ENCODE measurements at places on chromosomes 6 and 20. TPM values are rescaled to one million over a fixed set of nuclear protein-coding genes. Genes with fewer than 3 reads are reported as not detected.
A peak's percentile ranks its signal among the peaks of the same experiment; 100 is the strongest.

Gene MYH7B
- 4.2 TPM for total RNA-seq

Gene MAFB
- 17.5 TPM for total RNA-seq

Gene TGM3
- not detected for total RNA-seq

Gene ID4
- total RNA-seq, result 0.36 TPM

Gene HDAC2
- total RNA-seq, result 33.7 TPM

Gene NKAIN2
- total RNA-seq, result not detected

Gene HAO1
- 0.40 TPM for total RNA-seq

Gene CST4
- not detected for total RNA-seq

Gene PCSK2
- not detected for total RNA-seq

Gene SRMS
- not detected for total RNA-seq

Gene TRERF1
- 0.51 TPM for total RNA-seq

Gene CD93
- total RNA-seq, result 21.4 TPM

Gene RIPPLY2
- total RNA-seq, result not detected

Gene SLC22A2
- total RNA-seq, result not detected

Gene PBOV1
- not detected for total RNA-seq

Gene FAM110A
- 2.3 TPM for total RNA-seq

- no peak for DNase-seq
Observed at GRCh38 chr20:24664266-24664986, 195.0 kb downstream of the SYNDIG1 start.

GRCh38 chr6:106138151-106138550 lies 52.0 kb downstream of the PRDM1 start:
- no peak for DNase-seq

- DNase-seq, result no peak
Observed at GRCh38 chr6:74597266-74597665, 608.6 kb downstream of the COL12A1 start.

DNA sequence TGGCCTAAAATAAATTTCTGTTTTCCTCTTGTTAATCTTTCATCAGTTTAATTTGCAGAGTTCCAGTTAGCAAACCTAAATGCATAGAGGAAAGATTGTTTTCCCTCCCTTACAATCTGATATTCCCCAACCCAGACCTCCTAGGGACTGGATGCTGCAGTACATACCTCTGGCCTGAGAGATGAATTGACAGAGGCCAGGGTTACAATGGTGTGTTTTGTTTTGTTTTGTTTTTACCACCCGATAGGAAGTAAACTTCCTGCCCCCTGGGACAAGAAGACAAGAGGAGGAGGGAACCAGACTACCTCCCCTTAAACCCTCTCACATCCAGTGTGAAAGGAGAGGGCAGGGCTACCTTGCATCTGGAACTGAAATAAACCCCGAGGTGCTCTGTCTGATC lies 319.0 kb downstream of the LRFN2 start:
- DNase-seq, result no peak

DNA sequence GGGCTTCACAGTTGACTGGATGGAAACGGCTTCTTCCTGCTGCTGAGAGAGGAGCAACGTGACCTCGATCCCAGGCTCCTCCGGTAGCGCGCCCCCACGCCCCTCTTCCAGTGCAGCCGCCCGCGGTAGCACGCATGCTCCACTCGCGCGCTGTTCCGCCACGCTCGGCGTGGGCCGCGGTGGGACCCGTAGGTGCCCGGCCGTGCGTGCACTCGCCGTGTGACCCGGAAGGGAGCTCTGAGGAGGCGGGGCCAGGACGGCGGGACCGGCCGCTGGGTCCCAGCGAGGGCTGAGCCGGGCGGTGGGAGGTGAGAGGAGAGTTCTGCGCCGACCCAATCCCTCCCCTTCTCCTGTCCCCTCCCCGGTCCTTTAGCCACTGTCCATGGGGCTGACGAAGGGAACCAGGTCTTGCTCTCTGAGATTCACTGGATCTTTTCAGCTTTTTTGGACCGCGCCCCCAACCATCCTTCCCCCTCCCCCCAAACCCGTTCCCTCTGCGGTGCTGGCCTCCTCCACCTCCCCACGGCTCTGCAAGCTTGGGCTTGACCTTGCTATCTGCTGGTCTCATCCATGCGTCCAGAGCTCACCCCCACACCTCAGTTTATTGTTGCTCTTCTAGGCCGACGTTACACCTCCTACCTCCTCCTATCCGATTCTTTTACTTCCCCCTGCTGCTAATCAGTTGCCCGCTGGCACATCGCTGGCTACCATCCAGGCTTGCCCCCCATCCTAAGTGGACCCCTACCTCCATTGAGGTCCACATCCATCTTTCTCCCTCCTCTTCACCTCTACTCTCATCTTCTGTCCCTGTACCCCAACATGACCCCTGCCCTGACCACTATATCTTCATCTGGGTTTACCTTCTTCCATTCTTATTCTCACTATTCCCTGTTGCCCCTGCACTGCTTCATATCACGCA lies at the start of gene CUL9:
CUL9 (plus strand) TSS at position 255 of the 919 bp plus-strand sequence. CDS start 2,115 bp downstream, outside the sequence.
- DNase-seq, result peak; percentile 83

DNA sequence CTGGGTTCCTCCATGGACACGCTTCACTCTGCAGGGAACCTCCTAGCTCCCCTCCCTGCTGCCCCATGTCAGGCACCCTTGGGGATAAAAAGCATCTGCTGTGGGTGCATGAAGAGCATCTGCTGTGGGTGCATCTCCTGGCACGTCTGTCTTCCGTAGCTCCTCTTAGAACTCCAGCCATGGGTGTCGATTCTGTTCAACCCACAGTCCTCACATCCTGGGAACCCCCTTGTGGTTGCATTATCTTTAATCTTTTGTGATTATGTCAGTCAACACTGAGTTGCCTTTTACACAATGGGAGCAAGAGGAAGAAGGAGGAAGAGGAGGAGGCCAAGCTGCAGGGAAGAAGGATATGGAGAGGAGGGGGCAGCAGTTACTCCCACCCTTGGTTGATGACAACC lies 24.1 kb upstream of the CCR6 start:
- no peak for DNase-seq

GRCh38 chr6:161947371-161947770 lies 673.5 kb upstream of the AGPAT4 start:
- DNase-seq, result no peak

GRCh38 chr6:54860739-54861138 lies 14.2 kb downstream of the FAM83B start:
- DNase-seq, result no peak

DNA sequence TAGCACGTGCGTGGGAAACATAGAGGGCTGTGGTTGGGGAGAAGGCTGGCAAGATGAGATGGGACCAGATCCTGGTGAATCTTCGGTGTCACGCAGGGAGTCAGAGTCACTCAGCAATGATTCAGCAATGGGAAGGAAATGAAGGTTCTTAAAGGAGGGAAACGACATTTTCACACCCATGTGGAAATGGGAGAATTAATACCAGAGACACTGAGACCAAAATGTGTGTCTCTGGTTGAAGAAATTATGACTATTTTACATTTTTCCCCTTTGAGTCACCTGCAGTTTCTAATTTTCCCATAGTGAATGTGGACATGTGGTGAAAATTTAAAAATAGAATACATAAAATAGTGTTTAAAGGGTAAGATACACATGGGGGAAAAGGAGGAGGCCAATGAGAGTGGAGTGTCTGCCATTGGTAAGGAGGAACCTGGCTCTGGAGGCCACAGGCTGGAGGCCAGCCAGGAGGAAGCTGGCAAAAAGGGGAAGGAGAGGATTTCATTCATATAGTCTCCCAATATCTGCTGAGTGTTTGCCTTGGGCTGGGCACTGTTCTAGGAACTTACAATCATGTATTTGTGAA lies 17.5 kb downstream of the NRN1 start:
- peak; percentile 40 for DNase-seq

GRCh38 chr20:53768329-53768728 lies 174.7 kb upstream of the ZNF217 start:
- no peak for DNase-seq

GRCh38 chr6:48826901-48827701 lies 636.0 kb downstream of the MMUT start:
- no peak for DNase-seq

DNA sequence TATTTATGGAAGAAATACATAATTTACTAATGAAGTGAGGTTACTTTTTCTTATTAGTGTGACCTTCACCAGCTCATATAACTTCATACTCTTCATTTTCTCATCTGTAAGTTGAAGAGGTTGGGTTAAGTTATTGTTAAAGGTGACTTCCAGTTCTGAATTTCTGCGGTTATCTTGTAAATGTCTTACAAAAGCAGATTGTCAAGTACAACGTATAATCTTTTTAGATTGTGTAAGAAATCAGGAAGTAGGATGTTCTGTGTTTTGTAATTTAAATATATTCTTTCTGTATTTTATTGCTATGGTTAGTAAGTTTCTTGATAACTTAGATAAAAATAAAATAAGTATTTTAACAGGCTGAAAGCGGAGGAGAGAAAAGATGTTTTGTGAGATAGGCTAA lies 12.0 kb downstream of the WTAP start:
- no peak for DNase-seq

GRCh38 chr20:10132387-10132786 lies 86.2 kb upstream of the SNAP25 start:
- DNase-seq, result no peak

DNA sequence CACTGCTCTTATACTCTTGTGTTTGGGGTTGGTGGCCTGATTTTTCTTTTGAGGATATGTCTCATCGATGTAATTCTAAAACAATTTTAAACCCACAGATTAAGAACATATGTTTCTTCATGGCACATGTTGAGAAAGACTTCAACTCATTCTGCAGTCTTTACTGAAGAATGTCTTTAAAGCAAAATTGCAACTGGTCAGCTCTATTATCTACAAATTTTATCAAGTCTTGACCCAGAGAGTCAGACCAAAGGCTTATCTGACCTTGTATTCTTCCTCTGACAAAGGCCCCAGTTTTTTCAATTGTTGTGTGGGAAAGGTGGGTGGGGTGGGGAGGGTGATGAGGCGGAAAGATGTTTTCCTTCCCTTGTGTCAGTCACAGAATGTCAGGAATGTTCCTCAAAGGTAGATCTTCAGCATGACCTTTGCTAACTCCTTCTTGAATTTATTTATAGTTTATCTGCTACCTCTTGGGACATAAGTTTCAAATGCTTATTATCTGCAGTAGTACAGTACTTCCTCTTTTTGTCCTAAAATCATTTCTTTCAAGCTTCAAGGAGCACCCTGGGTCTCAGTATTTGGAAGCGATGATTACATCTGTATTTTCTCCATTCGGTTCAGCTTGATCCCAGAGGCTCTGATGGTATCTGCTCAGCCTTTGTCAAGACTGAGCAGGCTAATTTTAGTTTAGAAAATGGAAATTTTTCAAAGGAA lies 63.2 kb upstream of the TIAM2 start:
- no peak for DNase-seq

DNA sequence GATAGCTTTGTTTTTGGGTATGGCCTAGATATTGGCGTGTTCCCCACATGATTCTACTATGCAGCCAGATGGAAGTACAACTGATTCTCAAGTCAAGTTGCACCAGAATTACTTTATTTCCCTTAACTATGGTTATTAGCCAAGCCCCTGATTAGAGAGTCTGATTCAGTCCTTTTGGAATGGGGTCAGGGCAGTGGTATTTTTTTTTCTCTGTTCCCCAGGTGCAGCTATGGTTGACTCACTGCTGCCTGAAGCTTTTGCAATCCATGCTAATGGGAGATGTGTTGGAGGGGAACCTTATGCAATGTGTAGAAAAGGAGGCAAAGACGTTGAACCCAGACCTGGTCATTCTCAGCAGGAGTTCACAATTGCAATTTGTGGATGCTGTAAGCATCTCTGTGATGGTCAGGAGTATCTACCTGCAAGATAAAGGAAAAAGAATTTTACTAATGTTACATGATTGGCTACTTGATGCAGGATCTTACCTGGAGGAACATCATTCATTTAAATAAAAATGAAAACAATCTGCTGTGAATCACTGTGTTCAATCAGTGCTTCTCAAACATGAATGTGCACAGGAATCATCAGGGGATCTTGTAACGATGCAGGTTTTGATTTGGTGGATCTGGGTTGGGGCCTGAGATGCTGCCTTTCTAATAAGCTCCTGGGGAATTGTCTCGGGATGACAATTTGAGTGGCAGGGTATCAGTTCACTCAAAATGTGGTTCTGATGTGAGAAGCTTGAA lies 49.4 kb downstream of the PFDN4 start:
- peak; percentile 20 for DNase-seq

- DNase-seq, result no peak
Observed at GRCh38 chr6:72290620-72291019, 331.2 kb upstream of the KCNQ5 start.

GRCh38 chr6:156674197-156674596 lies 103.0 kb upstream of the ARID1B start:
- DNase-seq, result no peak

- DNase-seq, result no peak
Observed at GRCh38 chr6:140276719-140277118, 902.3 kb upstream of the CITED2 start.

- DNase-seq, result no peak
Observed at GRCh38 chr20:31923388-31924331, 28.2 kb downstream of the PDRG1 start.

DNA sequence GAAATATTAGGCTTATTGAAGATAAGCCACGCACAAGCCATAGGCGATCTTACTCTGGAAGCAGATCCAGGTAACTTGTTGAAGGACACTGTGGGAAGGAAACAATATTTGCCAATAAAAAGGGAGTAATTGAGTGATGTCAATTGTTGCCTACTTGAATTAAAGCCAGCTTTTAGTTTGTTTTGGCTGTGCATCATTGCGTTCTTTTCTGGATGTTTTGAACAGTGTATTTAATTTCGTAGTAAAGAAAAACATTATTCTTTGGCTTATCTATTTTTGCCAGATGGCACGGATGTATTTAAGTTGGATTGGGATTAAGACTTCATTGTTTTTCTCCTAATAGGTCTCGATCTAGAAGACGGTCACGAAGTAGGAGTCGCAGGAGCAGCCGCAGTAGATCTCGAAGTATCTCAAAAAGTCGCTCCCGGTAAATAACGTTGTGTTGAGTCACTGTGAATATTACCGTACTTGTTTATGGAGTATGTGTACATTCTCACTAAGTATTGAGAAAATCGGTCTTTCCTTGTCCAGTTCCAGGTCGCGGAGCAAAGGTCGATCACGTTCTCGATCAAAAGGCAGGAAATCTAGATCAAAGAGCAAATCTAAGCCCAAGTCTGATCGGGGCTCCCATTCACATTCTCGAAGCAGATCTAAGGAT lies 2.6 kb downstream of the SRSF6 start:
- no peak for DNase-seq

- DNase-seq, result peak; percentile 49
Observed at GRCh38 chr6:5866547-5867051, 140.1 kb downstream of the NRN1 start.

- DNase-seq, result peak; percentile 84
Observed at GRCh38 chr6:30646450-30647241, at the start of gene C6orf136. Gene C6orf136, plus strand, starts transcription at chr6:30647133. Its CDS starts 99 bp downstream, at chr6:30647232.

DNA sequence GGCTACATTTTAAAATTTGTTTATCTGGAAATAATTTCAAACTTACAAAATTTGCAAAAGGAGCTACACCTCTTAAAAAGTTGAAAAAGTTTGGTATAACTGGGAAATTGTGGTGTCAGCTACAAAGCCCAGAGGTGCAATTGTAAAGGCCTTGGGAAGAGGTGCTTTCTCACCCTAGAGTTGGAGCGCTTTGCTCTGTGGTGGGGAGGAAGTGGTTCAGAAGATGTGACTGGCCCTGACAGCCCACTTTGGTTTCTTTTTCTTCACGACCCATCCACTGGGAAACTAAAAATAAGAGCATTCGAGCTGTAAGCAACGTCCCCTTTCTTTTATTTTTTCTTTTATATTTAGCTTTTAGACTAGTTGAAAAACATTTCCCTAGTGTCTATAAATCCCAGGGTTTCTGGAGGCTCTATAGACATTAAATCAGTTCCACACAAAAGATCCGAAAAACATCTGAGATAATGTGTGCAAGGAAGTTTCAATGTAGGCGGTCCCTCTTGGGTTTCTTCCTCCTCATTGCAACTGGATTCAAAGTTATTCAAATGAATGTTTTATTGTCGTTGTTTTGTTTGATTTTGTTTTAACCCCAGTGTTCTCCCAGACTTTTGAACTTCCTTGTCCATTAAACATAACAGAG lies 397.8 kb downstream of the KIF16B start:
- DNase-seq, result no peak

GRCh38 chr6:69179681-69180080 lies 544.6 kb downstream of the ADGRB3 start:
- DNase-seq, result no peak

All from gastrocnemius medialis (tissue), 4 donors.